ENCODE measurements at places on chromosomes 4 and X. TPM values are rescaled to one million over a fixed set of nuclear protein-coding genes. Genes with fewer than 3 reads are reported as not detected.

- DNase-seq, result no peak
Measured at GRCh38 chr4:11546391-11547175, 117.9 kb upstream of the HS3ST1 start.

DNA sequence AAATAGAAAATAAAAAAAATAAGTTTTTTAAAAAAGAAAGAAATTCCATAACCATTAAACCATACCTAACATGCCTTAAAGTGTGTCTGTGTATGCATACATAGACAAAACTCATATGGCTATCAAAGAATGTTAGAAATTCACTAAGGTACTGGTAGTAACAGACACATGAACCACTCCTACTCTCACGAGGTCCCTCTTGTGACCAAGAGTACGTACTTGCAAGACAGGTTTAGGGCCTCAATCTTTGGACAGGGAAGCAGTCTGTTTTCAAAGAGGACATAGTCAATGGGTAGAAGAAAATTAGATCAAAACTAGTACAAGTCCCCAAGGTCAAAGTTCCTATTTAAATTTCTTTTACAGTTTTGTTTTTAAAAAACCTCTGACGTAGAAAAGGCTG is 117.3 kb downstream of the CHM start:
- no peak for DNase-seq

The CENPI gene
- 13.2 TPM for total RNA-seq

The TSPAN6 gene
- 167 TPM for total RNA-seq

DNA sequence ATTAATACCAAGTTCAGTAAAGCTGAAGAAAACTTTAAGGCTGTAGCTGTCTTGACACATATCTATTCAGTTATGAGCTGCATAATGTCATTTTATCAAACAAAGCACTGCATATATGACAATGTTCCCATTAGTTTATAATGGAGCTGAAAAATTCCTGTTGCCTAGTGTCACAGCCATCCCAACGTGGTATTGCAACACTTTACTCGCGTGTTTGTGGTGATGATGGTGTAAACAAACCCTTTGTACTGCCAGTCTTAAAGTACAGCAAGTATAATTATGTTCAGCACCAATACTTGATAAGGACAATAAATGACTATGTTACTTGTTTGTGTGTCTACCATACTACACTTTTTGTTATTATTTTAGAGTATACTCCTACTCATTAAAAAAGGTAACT is 1415.6 kb upstream of the PCDH7 start:
- no peak for DNase-seq

DNA sequence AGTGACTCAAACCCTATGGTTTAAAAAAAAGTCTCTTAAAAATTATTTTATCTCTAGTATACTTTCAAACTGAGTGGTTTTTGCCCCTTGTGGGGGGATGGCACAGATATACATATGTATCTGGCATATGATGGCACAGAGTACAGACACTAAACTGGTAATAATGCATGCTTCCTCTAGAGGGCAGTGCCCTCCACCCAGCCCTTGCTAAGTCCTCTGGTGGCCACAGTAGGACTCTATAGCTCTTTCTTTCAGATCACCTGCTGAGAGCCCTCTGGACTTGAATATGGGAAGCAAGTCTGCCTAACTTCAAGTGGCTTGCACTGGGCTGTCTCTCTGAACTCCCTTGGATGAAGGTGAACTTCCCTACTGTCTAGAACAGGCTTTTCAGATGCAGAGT is 66.3 kb downstream of the TSPAN7 start:
- DNase-seq, result no peak

GRCh38 chrX:106286053-106286650 is 118.0 kb downstream of the PWWP3B start:
- no peak for DNase-seq

GRCh38 chrX:110413727-110414124 is 55.1 kb downstream of the RTL9 start:
- no peak for DNase-seq

The TEX13C gene
- total RNA-seq, result not detected

- no peak for DNase-seq
Measured at GRCh38 chr4:168699224-168699878, 202.5 kb downstream of the PALLD start.

The TRIM60 gene
- not detected for total RNA-seq

The MAGEA11 gene
- not detected for total RNA-seq

DNA sequence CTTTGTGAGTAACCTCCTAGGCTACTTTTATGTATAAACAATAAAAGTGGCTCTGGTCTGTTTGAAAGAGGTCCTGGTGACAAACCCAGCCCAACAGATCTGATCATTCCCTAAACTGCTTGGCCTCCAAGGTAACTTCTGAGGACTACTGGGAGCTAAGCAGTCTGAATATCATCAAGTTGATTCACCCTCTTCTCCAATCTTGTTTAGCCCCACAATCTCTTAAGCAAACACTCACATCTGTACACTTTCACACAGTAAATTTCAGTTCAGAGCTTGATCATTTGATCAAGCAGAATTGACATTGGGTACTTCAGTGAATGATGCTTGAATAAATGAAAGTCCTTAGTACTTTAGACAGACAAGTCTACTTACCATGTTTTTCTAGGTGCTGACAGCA is 74.7 kb downstream of the HCCS start:
- no peak for DNase-seq

The MSX1 gene
- 5.0 TPM for total RNA-seq

The UGT2B28 gene
- not detected for total RNA-seq

The DIPK2B gene
- not detected for total RNA-seq

The ZNF280C gene
- total RNA-seq, result 16.2 TPM

DNA sequence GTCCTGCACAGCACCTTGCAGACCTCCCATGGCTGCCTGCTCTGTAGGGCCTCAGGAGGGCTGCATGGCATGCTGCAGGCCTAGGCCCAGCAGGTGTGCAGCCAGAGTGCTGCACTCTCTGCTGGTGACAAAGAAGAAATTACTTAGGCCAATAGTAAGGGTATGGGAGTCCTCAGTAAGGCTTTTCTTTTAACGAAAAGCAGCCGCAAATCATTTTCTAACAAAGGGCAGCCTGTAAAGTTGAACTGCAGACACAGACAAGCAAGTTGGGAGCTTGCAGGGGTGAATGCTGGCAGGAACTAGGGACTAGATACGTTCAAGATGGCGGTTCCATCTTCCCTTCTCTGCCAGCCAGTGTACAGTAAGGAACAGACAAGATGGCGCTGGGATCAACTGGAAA is 22.4 kb upstream of the UBA6 start:
- no peak for DNase-seq

GRCh38 chr4:74267998-74268606 is 40.2 kb upstream of the EPGN start:
- DNase-seq, result no peak

The GLRB gene
- total RNA-seq, result 11.9 TPM

The RPL36A gene
- 306 TPM for total RNA-seq

The MTTP gene
- 45.1 TPM for total RNA-seq

DNA sequence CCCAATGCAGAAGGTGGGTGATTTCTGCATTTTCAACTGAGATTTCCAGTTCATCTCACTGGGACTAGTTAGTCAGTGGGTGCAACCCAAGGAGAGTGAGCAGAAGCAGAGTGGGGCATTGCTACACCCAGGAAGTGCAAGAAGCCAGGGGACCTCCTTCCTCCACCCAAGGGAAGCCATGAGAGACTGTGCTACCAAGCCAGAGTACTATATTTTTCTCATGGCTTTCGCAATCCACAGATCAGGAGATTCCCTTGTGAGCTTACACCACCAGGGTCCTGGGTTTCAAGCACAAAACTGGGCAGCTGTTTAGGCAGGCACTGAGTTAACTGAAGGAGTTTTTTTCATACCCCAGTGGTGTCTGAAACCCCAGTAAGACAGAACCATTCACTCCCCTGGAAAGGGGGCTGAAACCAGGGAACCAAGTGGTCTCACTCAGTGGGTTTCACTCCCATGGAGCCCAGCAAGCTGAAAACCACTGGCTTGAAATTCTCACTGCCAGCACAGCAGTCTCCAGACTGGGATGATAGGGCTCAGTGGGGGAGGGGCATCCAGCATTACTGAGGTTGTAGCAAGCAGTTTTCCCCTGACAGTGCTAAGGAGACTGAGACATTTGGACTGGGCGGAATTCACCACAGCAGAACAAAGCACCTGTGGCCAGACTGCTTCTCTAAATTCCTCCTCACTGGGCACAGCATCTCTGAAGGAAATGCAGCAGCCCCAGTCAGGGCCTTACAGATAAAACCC is 903.4 kb downstream of the TECRL start:
- no peak for DNase-seq
